ENCODE measurements at places on chromosomes 16 and 17.
A peak's percentile ranks its signal among the peaks of the same experiment; 100 is the strongest.

GRCh38 chr16:12422233-12422632 is 381.5 kb downstream of the CPPED1 start:
- no peak for DNase-seq

GRCh38 chr17:82003411-82004381 is 19.0 kb downstream of the CENPX start:
- peak; percentile 95 for DNase-seq

- no peak for DNase-seq
Measured at GRCh38 chr16:72302332-72302731, 130.4 kb upstream of the PMFBP1 start.

DNA sequence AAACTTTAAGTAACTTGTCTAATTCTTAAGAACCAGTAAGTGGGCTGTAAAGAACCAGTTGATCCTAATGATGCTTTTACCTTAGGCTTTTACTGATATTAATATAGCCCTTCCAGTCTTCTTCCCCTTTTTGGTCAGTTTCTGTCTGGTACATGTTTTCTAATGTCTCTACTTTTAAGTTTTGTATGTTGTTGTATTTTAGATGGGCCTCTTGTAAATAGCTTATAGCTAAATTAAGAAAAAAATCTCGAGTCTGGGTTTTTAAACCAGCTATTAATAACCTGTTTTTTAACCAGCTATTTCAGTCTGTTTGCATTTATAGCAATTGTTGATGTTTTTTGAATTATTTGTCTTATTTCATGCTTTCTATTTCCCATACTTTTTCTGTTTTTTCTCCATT is 79.0 kb downstream of the PITPNC1 start:
- no peak for DNase-seq

- DNase-seq, result no peak
Measured at GRCh38 chr17:61517265-61517664, 65.0 kb downstream of the TBX4 start.

DNA sequence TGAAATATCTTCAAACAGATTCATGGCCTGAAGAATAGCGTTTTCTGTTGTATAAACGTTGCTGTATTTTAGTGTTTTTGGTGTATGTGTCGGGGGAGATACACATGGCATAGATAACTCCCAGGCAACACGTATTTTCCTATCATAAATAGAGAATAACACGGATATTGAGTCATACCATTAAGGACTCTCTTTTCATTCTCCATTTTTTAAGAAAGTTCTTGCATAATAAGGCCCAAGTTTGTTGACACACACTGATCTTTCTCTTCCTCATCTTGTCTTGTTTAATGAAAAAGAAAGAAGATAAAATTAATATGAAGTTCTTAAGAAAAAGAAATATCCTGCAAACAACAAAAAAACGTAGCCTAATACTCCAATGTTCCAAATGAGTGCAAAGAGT is 13.4 kb downstream of the ABCA8 start:
- no peak for DNase-seq

- no peak for DNase-seq
Measured at GRCh38 chr16:14077918-14078317, 6.8 kb downstream of the MRTFB start.

DNA sequence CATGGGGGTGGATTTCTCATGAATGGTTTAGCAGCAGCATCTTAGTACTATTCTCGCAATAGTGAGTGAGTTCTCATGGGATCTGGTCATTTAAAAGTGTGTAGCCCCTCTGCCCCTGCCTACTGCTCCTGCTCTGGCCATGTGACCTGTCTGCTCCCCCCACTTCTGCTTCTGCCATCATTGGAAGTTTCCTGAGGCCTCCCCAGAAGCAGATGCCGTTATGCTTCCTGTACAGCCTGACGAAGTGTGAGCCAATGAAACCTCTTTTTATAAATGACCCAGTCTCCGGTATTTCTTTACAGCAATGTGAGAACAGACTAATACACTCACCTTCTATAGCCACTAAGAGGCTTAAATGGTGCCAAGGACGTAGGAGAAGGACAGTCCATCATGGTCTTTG is 51.5 kb downstream of the NOL11 start:
- DNase-seq, result no peak

DNA sequence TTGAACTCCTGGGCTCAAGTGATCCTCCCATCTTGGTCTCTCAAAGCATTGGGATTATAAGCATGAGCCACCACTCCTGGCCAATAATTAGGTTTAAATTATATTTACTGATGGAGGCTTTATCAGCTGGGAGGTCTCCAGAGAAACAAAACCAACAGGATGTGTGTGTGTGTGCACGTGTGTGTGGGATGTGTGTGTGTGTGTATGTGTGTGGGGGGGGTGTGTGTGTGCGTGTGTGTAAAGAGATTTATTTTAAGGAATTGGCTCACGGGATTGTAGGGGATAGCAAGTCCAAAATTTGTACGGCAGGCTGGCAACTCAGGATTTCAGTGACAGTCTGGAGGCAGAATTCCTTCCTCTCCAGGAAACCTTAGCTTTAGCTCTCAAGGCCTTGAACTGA is 4.6 kb downstream of the MMP25 start:
- DNase-seq, result no peak

DNA sequence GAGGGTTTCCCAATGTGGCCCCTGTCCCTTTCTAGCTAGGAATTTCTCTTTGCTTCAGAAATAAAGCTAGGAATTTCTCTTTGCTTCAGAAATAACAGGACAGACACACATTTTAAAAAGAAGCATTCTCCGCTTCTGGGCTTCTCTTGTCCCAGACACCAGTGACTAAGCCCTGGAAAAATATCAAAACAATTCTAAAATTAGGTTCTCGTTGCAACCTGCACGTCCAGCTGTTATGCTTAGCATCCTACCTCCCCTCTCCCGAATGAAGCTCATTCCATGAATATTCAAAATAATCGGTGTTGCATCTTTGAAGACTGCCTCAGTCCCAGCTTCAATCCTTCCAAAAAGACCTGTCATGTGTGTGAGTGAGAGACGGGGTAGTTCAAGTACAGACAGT is 45.6 kb upstream of the WSCD1 start:
- no peak for DNase-seq

- DNase-seq, result no peak
Measured at GRCh38 chr16:71203631-71204030, 26.9 kb downstream of the HYDIN start.

- peak; percentile 16 for DNase-seq
Measured at GRCh38 chr16:49661465-49662187, 194.3 kb downstream of the ZNF423 start.
